Bladder microvascular endothelial cell (primary cell): ENCODE measurements at places on chromosomes 5 and 9. TPM values are rescaled to one million over a fixed set of nuclear protein-coding genes. Genes with fewer than 3 reads are reported as not detected.

The ZER1 gene
- 9.1 and 15.9 TPM in 2 replicates for total RNA-seq

The MRRF gene
- total RNA-seq = 33.2 and 37.7 TPM in 2 replicates

The SV2C gene
- total RNA-seq = not detected in 2 replicates

The ZFP2 gene
- total RNA-seq = 0.65 and 1.2 TPM in 2 replicates

The POLR1E gene
- 14.2 and 17.1 TPM in 2 replicates for total RNA-seq

The TMEM215 gene
- not detected in 2 replicates for total RNA-seq

The F2RL2 gene
- total RNA-seq = 0.16 and 0.50 TPM in 2 replicates

The TAF1L gene
- total RNA-seq = under 0.01 TPM in 1 of 2 replicates, not detected in the other

The PCDHAC2 gene
- total RNA-seq = 0.19 and 0.32 TPM in 2 replicates

The ARRDC3 gene
- total RNA-seq = 75.6 and 75.9 TPM in 2 replicates

The SMIM3 gene
- total RNA-seq = 1.1 and 2.6 TPM in 2 replicates

The SHISAL2B gene
- not detected in 2 replicates for total RNA-seq

The LRRC19 gene
- total RNA-seq = not detected in 2 replicates

The TAF11L10 gene
- not detected in 2 replicates for total RNA-seq

The COL15A1 gene
- total RNA-seq = 18.3 and 28.2 TPM in 2 replicates

The IFNE gene
- 0.16 and 0.63 TPM in 2 replicates for total RNA-seq

The FOXD4L6 gene
- total RNA-seq = 0.06 TPM in 1 of 2 replicates, not detected in the other
